ENCODE measurements at places on chromosomes 13 and 19.
A peak's percentile ranks its signal among the peaks of the same experiment; 100 is the strongest.

DNA sequence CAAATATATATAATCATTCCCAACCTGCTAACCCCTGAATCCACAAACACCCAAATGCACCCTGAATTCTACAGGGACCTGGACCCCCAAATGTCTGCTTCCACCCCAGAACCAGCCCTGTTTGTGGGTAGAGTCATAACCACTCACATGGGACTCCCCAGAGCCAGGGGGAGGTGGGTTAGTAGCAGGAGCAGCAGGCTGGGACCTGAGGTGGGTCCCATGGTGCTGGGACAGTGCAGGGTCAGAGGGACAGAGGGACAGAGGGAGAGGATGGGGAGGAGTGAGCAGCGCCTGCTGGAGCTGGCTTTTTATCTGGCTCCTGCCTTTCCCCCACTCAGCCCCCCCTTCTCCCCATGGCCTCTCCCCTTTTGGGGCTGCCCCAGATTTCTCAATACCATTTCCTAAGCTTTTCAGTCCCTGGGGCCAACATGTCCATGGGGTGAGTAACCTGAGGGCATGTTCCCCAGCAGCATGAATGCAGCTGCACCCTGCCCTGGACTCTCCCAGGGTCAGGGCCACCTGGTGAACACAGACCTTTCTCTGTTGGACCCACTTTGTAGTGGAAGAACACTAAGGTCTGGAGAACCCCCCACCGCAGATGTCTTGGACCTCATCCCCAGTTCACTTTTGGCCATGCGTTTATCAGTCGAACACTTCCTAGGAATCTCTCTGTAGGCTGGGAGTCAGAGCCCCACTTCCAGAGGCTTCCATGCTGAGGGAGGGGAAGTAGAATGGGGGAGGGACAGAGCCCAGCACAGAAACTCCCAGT lies at the start of gene C3:
Gene C3 (minus strand): TSS at position 282 of the 769 bp plus-strand sequence. CDS start 61 bp downstream, at position 221.
- no peak for DNase-seq

GRCh38 chr13:100089465-100090032 lies 656 bp downstream of the PCCA start:
- DNase-seq = no peak

GRCh38 chr13:109336730-109337129 lies 449.7 kb downstream of the IRS2 start:
- DNase-seq = no peak

DNA sequence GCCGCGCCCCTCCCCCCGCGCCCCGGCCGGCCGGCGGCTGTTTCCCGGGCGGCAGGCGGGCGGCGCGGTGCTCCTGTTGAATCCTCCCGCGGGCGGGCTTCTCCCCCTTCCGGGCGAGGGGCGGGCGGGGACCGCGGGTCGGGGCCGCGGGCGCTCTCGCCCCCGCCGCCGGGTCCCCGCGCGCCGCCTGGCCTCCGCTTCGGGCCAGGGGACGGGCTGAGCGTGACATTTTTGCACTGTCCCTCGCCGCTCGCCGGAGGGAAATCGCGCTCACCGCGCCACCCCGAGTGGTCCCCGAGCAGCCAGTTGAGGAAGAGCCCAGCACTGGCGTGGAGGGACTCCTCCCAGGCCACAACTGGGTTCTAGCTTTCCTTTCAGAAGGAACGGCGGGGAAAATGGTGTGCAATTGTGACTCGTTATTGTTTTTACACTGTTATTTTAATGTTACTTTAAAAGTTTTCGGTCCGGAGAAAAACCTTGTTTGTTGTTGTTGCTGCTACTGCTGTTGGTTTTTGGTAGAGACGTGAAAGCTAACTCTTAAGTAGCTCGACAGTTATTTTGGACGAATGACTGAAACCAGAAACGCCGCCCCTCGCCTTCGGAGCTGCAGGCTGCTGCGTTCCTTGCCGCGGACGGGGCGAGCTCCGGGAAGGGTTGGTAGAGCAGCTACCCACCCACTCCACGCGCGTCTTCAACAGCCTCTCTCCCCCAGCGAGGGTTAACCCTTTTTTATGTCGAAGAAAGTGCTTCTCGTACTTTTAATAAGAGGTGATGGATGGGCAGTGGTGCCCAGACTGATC lies 959 bp downstream of the PDS5B start:
- peak; percentile 27 for DNase-seq

DNA sequence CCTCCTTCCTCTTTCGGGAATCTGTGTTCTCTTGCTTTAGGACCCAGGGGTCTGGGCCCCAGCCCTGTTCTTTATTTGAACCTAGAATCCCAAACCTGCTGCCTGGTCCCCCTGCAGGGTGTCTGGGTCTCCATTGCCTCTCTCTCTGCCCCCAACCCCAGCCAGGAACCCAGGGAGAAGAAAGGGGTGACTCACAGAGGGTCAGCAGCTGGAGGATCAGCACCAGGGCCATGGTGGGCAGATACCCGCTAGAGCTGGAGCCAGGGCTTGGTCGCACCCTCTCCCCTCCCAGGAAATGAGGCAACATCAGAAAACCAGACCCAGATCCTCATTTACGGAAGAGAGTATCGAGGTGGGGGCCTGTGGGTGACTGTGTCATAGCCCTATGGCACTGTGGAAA lies at the start of gene OSCAR:
Gene OSCAR (minus strand): TSS at position 243 of the 400 bp plus-strand sequence. CDS start 11 bp downstream, at position 232.
- DNase-seq = no peak

GRCh38 chr13:79966059-79966458 lies 374.9 kb downstream of the SPRY2 start:
- DNase-seq = no peak

All from stimulated activated CD8-positive, alpha-beta memory T cell treated with anti-CD3 and anti-CD28 coated beads, Interleukin-4, amount 100 ng/mL, for 1 hour (primary cell).